Endothelial cell (in vitro differentiated cells): ENCODE measurements at places on chromosomes 13 and 19.

DNA sequence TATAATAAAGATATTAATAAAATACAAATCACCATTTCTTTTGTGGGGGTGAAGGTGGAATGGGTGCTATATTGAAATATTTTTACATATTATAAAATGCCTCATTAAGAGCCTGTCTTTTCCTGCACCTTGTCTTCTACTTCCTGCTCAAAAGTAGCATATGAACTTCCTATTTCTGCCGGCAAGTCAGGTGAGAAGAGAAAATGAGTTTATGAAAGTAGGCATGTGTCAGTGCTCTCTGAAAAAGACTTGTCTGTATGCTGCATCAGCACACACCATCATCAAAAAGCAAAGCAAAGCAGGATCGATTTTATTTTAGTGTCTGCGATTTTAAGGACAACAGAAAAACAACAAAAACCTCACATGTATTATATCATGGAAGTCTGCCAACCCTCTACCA is 114.2 kb downstream of the RAP2A start:
- H3K4me3 ChIP-seq: no peak overlapping the region
- no peak for DNase-seq
- no peak overlapping the region for H3K27ac ChIP-seq
- H3K4me1 ChIP-seq: peaks cover 5% of the 10 kb centered on the region

GRCh38 chr19:12965017-12965811 is 4.2 kb upstream of the DAND5 start:
- H3K4me1 ChIP-seq: peaks cover 3% of the 10 kb centered on the region
- peaks cover 7% of the 10 kb centered on the region for H3K27me3 ChIP-seq
- H3K4me3 ChIP-seq: peak overlapping the region; percentile 88
- peak overlapping the region; percentile 52 for H3K27ac ChIP-seq
- peak; percentile 91 for DNase-seq

DNA sequence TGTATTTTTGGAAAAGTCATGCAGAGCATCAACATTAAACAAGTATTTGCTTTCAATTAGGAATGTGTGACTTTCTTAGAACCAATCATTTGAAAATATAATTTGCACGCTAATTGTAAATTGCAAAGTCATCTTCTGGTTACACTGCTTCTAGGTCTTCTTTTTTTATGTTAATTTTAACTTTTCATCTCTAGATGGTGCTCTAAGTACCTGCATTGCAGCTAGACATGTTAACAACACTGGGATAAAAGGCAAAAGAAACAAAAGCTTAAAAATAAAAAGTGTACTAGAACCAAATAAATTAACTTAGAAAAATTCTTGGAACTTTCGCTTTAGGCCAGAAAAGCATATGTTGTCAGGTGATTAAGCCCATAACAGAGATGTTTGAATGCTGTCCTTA is 2758.2 kb downstream of the PCDH9 start:
- H3K4me1 ChIP-seq: no peaks in the 10 kb centered on the region
- H3K27me3 ChIP-seq: no peaks in the 10 kb centered on the region
- no peak overlapping the region for H3K27ac ChIP-seq
- DNase-seq: no peak
- no peak overlapping the region for H3K4me3 ChIP-seq
- no peaks in the 10 kb centered on the region for H3K36me3 ChIP-seq

DNA sequence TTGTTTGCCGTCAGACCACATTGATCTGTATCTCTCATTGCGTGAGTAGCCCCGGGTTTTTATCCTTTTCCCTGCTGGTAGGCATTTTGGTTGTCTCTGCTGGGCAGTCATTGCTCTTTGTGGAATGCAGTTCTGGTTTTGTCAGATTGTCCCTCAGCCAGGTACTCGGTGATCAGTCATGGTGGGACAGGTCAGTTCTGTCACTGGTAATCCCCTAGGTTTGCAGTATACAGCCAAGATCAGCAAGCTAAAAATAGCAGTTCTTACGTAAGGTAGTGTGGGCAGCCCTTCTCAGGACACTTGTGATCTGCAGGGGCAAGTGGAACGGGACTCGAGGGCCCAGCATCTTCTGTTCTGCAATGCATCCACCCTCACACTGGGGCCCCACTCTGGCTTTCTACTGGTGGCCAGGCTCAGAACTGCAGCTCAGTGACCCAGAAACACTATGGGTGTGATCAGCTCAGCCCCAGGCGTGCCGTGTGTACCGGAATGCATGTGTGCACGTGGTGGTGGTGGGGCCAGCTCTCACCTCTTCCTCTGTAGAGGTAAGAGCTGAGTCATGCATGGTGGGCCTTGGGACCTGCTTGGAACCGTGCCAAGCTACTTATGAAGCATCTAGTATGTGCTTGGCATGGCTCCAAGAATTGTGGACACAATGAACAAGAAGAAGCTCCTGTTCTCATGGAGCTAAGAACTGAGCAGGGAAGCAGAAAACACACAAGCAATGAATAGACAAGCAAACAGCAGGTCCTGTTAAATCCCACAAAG is 6.3 kb downstream of the PLEKHF1 start:
- peaks cover 14% of the 10 kb centered on the region for H3K27me3 ChIP-seq
- no peak overlapping the region for H3K4me3 ChIP-seq
- DNase-seq: no peak
- H3K36me3 ChIP-seq: peaks cover 3% of the 10 kb centered on the region

DNA sequence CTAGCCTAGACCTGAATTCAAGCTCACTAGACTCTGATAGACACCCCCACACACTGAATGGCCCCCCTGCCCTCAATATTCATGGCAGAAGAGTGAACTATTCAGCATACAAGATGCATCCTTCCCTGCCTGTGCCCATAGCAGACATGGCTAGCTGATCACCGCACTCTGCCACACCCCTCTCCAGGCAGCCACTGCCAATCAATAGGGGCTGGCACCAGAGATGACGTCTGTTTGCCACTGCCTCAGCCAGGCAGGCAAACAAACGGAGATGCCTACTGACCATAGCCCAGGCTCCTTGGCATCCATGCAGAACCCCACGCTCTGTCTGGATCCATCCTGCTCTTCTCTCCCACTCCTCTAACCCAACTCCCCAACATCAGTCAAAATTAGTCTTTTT is 13.8 kb upstream of the NPAS1 start:
- peak overlapping the region; percentile 62 for H3K4me3 ChIP-seq
- H3K27me3 ChIP-seq: peaks cover 21% of the 10 kb centered on the region
- peaks cover 25% of the 10 kb centered on the region for H3K36me3 ChIP-seq
- peaks cover 9% of the 10 kb centered on the region for H3K4me1 ChIP-seq
- no peak for DNase-seq
- peak overlapping the region; percentile 32 for H3K27ac ChIP-seq

DNA sequence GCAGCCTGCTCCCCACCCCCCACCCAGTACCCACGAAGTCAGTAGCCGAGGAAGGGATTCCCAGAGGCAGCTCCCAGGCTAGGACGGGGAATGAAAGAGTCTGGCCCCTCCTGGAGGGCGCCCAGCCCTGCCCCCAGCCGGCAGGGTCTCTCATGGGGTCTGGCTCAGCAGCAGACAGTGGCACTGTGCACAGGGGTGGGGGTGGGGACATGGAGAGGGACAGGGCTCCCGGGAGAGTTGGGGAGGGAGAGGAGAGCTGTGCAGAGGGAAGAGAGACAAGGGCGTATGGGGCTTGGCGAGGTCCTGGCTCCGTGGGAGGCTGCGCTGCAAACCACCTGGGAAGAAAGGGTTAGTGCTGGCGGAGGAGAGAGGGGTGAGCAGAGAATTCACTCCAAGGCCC is 27.7 kb upstream of the ASF1B start:
- peaks cover 14% of the 10 kb centered on the region for H3K27me3 ChIP-seq
- no peak for DNase-seq
- H3K36me3 ChIP-seq: peaks cover 6% of the 10 kb centered on the region
- no peak overlapping the region for H3K27ac ChIP-seq
- no peaks in the 10 kb centered on the region for H3K4me1 ChIP-seq

- H3K36me3 ChIP-seq: peaks cover 22% of the 10 kb centered on the region
- no peak for DNase-seq
- H3K27me3 ChIP-seq: peaks cover 4% of the 10 kb centered on the region
- H3K27ac ChIP-seq: no peak overlapping the region
- H3K4me3 ChIP-seq: no peak overlapping the region
Measured at GRCh38 chr13:98955336-98955735, 22.5 kb downstream of the DOCK9 start.

DNA sequence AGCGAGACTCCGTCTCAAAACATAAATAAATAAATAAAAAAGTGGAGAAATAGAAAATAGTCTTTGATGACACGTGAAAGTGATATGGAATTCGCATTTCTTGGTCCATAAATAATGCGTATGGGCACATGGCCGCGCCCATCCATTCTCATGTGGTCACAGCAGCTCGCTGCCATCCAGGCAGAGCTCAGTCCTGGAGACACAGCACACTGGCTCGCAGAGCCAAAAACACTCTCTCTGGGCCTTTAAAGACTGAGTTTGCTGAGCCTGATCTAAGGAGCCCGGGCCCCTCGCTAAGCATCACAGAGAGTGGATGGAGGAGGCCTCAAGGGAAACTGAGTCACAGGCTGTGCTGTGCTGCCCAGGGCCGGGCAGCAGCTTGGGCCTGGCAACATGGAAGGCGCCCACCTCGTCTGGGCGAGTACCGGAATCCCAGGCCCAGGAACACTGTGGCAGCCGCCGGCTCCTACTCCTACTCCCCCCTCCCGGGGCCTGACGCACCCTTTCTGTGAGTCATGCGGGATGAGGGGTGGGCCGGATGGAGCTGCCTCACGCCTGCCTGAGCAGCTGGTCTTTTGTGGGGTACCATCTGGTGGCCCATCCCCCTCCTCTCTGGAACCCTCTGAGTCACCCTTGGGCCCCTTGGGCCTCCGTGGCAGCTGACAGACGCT is 28.9 kb upstream of the CACTIN start:
- no peak overlapping the region for H3K4me3 ChIP-seq
- H3K27me3 ChIP-seq: peaks cover 8% of the 10 kb centered on the region
- no peak overlapping the region for H3K27ac ChIP-seq
- H3K36me3 ChIP-seq: peaks cover 7% of the 10 kb centered on the region
- no peaks in the 10 kb centered on the region for H3K4me1 ChIP-seq
- DNase-seq: no peak

- H3K36me3 ChIP-seq: no peaks in the 10 kb centered on the region
- no peak overlapping the region for H3K27ac ChIP-seq
- peaks cover 5% of the 10 kb centered on the region for H3K4me1 ChIP-seq
Measured at GRCh38 chr13:93098972-93099371, 127.6 kb upstream of the GPC6 start.

DNA sequence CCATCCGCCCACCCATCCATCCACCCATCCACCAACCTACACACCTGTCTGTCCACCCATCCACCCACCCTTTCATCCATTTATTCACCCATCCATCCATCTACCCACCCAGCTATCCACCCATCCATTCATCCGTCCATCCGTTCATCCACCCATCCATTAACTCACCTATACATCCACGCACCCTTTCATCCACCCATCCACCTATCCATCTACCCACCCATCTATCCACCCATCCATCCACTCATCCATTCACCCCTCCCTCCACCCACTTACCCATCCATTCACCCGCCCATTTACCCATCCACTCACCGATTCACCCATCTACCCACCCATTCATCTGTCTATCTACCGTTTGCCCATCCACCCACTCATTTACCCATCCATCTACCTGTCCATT is 17.6 kb downstream of the KLHL26 start:
- no peak overlapping the region for H3K27ac ChIP-seq
- H3K4me3 ChIP-seq: no peak overlapping the region
- H3K4me1 ChIP-seq: no peaks in the 10 kb centered on the region
- no peak for DNase-seq
- H3K36me3 ChIP-seq: peaks cover 22% of the 10 kb centered on the region

DNA sequence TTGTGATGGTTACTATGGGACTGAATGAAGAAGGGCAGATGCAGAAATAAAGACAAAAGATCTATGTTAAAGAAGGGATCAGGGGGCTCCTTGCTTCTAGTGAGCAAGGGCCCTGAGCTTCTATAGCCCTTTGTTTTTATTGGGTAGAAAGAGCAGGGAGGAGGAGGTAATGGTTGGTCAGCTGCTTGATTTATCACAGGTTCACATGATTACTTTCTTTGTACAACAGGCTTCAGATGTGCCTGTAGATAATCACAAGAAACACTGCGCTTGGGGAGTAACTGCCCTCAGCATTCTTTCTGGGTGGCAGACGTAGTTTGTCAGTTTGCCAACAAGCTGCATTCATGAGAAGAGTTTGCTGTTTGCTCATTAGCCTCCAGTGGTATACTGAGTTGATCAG is 4.8 kb upstream of the ZNF439 start:
- no peak for DNase-seq
- H3K4me1 ChIP-seq: no peaks in the 10 kb centered on the region
- H3K36me3 ChIP-seq: peaks cover 15% of the 10 kb centered on the region
- peaks cover 5% of the 10 kb centered on the region for H3K27me3 ChIP-seq
- no peak overlapping the region for H3K27ac ChIP-seq

DNA sequence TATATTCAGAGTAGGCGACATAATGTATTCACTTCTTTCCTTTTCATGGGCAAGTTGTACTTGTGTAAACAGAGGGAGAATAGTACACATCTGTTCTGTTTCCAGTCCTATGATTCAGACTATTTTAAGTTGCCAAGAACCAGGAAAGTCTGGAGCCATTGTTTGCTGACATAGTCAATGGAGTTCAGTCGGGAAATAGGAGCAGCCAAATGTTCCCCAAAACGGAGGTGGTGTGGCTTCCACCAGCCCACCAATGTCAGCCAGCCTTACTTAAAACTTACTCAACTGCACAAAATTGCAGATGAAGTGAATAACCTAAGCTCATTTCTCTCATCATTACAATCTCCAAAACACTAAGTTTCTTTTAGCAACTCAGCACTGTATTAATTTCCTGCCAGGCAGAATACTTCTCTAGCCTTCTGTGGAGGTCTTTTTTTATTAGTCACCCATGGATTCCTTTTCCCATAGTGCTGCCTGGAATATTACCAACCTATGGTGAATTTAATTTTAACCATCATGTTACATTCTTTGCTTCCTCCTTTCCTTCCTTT is 22.3 kb upstream of the CSNK1A1L start:
- H3K4me1 ChIP-seq: peaks cover 4% of the 10 kb centered on the region
- H3K27me3 ChIP-seq: no peaks in the 10 kb centered on the region
- no peaks in the 10 kb centered on the region for H3K36me3 ChIP-seq
- H3K27ac ChIP-seq: no peak overlapping the region
